Stimulated activated CD8-positive, alpha-beta memory T cell treated with anti-CD3 and anti-CD28 coated beads, Interleukin-7, amount 100 ng/mL, for 1 hour (primary cell): ENCODE measurements at places on chromosomes 5 and 9.

- DNase-seq, result no peak
Measured at GRCh38 chr9:127853312-127854183, 910 bp downstream of the ENG start.

- no peak for DNase-seq
Measured at GRCh38 chr5:2732850-2733249, 18.6 kb downstream of the IRX2 start.

DNA sequence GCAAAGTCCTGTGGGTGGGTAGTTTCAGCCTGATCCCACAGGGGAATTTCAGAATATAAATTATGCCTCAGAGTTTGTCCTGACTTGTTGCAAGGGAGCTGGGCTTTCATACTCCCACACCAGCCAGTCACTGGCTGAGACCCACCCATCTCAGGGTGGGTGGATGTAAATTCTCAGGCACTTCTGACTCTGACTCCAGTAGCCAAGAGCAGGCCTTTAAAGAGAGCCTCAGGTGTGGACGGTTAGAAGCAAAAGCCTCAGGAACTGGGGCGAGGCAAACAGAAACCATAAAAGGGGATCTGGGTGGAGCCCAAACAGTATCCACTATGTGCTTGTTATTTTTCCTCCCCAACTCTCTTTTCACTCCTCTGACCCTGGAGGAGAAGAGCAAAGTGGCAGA is 28.6 kb upstream of the FBXW11 start:
- DNase-seq, result no peak

- DNase-seq, result no peak
Measured at GRCh38 chr5:23089286-23089685, 236.1 kb upstream of the CDH12 start.

GRCh38 chr5:16455668-16456067 is 9.9 kb downstream of the ZNF622 start:
- DNase-seq, result no peak

DNA sequence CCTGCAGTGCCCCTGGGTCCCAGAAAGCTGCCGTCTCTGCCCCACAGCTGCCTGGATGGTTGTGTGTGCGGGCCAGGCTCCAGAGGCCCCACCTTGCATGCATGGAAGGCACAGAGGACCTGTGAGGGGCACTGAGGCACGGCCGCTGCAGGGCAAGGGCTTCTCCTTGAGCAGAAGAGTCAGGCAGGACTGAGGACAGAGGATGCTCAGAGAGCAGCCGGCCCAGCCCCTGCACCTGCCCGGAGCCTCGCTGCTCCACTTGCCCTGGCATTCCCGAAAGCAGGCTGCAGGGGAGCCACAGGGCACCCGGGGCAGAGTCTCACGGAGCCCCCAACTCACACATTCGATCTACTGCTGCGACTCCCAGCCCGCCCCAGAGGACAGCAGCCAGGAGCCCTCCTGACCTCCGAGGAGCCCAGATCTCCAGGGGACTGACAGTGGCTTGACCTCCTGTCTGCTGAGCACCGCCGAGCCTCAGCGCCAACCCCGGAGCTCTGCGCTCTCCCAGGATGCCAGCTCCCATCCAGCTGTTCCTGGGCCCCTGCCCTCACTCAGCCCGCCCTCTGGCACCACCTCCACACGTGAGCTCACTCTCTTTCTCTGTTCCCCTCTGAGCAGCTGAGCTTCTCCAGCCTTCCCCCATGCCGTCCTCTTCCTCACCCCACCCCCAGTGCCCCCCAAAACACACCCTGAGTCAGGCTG is 95.0 kb downstream of the KCNT1 start:
- no peak for DNase-seq

- DNase-seq, result no peak
Measured at GRCh38 chr5:103216697-103217096, 41.9 kb upstream of the MACIR start.

- DNase-seq, result no peak
Measured at GRCh38 chr5:55338810-55339243, 31.0 kb downstream of the MTREX start.

DNA sequence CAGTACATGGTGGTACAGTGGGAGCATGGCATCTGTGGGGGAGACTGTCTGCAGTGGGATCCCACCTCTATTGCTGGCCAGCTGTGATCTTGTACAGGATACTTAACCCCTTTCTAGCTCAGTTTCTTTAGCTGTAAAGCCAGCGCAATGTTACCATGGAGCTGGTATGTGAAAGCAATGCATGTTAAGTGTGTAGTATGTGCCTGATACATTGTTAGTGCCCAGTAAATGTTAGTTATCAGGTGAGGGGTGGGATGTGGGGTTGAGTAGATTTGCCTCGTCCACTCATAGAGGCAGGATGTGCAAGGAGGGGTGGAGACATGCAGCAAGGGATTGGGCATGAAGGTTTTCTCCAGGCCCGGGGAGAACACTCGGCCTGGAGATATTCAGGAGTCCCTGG is 12.3 kb downstream of the ZBED3 start:
- no peak for DNase-seq

DNA sequence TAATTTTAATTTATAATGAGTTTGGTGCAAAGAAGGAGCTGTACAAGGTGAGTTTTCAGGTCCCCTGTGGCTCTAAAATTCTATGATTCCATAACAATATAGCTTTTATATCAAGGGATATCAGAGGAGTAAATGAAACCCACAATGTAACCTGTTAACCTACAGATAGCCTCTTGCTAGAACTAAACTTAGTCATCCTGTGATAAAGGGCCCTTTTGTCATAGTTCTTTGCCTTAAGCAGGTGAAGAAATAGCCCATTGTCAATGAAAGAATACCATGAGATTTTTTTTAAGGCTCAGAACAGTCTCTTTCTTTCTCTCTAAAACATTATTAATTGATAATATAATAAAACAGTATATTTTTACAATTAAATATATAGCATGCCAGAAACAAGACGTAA is 127.8 kb downstream of the NFIB start:
- DNase-seq, result no peak

GRCh38 chr9:127522727-127523126 is 71.4 kb downstream of the LRSAM1 start:
- DNase-seq, result no peak

GRCh38 chr9:35827486-35827885 is 1.0 kb downstream of the FAM221B start:
- no peak for DNase-seq

- no peak for DNase-seq
Measured at GRCh38 chr5:45695804-45696156, 400 bp downstream of the HCN1 start.

DNA sequence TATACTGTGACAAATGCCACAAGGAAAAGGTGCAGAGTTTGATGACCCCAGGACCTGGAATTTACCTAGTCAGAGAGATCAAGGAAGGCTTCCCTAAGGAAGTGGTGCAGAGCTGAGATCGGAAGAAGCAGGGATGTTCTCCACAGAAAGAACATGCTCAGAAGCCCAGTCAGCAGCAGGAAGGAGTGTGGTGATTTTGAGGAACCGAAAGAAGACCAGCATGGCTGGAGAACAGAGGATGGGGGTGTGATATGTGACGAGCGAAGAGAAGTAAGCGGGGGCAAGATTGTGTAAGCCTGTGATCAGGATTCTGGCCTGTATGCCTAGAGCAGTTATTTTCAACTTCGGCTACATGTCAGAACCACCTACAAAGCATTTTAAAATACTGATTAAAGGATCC is 18.7 kb upstream of the PIK3R1 start:
- DNase-seq, result no peak

DNA sequence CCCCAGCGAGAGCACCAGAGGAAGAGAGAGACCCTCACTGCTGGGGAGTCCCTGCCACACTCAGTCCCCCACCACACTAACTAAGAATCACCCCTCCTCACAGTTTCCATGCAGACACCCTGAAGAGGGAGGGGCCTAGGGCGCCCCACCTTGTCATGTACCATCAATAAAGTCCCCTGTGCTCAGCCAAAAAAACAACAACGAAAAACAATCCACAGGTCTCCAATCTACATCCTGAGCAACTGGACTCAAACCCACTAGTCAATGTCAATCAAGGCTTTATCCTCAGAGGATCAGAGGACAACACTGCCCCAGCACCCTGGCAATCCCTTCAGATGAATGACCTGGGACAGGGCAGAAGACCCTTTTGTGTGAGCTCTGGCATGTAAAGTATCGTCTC is 210.1 kb upstream of the MSX2 start:
- no peak for DNase-seq

- no peak for DNase-seq
Measured at GRCh38 chr9:8677741-8678140, 878.2 kb upstream of the DMAC1 start.

DNA sequence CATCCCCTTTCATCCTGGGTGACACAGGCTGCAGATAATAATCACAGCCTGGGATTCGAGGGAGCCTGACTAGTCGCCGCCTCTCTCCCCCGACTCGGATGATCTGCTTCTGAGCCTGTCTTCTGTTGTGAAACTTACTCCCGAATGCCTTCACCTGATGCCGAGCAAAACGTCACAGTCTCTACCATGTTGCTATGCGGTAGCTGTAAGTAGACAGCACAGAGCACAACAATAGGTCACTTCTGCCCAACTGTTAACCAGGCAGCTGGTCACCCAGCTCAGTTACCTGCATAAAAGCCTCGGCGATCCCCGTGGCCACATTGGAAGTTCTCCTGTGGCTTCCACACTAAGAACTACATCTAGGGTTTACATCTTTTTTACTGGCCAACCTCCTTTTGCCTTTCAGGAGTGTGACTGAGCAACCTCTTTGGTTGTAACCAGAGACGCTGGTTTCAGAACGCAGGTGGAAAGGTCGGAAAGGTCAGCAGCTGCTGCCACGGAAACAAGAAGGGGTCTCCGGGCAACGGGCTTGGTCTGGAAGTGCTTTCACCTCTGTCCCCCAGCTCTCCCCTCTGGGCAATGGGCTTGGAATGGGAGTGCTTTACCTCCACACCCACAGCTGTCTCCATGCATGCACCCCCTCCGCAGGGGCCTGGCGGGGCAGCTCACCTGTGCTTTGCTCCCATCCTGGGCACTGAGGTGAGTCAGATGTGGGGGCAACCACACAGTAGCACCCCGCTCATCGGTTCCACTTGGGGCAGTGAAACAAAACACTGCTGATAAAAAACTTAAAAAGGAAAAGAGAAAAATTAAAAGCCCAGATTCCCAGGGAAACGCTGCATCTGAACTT is 7.6 kb upstream of the PPP1R26 start:
- DNase-seq, result no peak

GRCh38 chr5:116751684-116752083 is 177.1 kb upstream of the SEMA6A start:
- no peak for DNase-seq

- DNase-seq, result no peak
Measured at GRCh38 chr9:90107040-90107725, 502.4 kb downstream of the GADD45G start.
